ENCODE measurements at places on chromosomes 4 and X.

GRCh38 chrX:24235084-24235710 lies 78.7 kb downstream of the SUPT20HL2 start:
- no peak for DNase-seq

DNA sequence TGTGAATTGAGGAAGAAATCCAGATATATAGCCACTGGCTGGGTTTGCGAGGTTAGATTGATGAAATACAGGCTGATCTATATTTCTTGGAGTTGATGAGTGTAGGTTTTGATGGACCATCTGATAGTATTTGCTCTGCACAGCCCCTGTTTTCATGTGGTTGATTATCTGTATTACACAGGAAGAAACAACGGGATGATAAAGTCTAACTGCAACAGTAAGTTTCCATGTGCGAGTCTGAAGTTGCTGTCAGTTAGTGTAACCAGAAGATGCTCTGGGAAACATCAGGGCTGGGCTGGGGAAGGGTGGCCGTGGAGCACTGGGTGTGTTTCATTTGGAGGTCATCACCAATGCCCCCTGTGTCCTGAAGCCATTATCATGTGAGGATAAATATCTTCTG lies 148.4 kb upstream of the SFRP2 start:
- no peak for DNase-seq

DNA sequence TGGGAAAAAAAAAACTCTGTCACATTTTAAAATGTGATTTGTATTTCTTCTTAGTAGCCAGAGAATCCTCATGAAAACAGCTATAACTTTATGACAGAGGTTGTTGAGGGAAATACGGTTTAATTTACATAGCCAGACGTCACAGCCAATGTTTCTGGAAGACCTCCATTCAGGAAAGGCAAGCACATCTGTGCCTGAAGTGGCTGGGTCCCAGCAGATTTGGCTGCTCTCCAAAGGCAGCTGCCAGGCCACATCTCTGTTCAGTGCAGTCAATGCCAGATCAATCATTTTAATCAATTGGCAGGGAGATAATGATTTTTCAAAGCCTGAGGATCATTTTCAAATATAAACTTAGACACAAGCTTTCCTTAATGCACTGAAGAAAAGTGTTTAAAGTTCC lies 86.5 kb upstream of the ZIC3 start:
- no peak for DNase-seq

DNA sequence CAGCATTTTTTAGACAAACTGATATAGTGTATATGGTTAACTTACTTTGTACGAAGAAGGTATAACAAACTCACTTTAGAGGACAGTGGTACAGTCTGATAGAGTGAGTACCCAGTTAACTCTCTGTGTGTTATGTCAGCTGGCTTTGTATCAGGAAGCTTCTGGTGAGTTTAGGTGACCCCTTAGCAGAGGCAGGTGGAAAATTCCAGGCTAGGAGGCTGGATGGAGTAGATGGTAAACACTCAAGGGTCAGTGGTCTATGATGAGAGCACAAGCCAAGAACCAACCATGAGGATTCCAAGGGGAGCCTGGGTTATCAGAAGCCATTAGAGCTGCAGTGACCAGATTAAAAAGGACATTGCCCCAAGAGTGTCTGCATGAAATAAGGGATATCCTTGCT lies 227.3 kb upstream of the CENPE start:
- DNase-seq = no peak

DNA sequence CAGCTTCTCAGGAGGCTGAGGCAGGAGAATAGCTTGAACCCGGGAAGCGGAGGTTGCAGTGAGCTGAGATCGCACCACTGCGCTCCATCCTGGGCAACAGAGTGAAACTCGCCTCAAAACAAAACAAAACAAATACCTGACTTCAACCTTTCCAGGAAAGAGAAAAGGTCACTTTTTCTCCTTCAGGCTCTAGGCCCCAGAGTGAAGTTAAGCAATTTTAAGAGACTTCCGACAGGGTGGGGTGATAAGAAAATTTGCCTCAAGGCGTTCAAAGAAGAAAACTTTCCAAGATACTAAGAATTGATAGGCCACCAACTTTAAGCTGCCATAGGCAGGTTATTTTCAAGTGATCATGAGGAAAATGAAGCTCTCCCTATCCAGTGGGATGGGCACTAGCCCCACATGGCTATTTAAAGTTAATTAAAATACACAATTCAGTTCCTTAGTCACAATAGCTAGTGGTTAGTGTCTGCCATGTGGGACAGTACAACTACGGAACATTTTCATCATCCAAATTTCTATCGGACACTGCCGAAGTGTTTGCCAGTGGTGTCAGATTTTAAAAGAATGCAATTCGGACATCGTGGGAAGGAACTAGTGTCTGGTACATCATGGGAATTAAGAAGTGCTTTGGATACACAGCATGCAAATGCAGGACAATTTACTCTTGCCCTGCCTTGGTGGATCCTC lies 33.0 kb downstream of the SMS start:
- DNase-seq = no peak

GRCh38 chr4:36348403-36348938 lies 67.1 kb downstream of the DTHD1 start:
- no peak for DNase-seq

GRCh38 chr4:6177587-6178197 lies 22.7 kb downstream of the JAKMIP1 start:
- DNase-seq = no peak

DNA sequence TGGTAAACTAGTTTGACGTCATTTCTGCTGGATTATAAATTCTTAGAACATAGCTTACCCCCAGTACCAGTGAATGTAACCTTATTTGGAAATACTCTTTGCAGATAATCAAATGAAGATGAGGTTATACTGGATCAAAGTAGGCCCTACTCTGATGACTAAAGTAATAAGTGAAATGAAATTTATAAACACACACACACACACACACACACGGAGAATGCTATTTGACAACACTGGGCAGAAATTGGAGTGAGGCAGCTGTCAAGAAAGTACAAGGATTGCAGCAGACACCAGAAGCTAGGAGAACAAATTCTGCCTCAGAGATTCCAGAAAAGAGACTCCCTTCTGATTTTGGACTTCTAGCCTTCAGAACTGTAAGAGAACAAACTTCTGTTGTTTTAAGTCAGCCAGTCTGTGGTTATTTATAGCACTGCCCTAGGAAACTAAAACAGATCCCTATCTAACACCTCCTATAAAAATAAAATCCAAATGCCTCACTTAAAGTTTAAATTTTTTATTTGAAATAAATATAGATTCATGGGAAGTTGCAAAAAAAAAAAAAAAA lies 448.6 kb downstream of the PCDH18 start:
- DNase-seq = no peak

GRCh38 chr4:98620087-98620784 lies 38.2 kb downstream of the TSPAN5 start:
- DNase-seq = no peak
